Glomerular endothelial cell (primary cell): ENCODE measurements at places on chromosomes 4 and X. TPM values are rescaled to one million over a fixed set of nuclear protein-coding genes. Genes with fewer than 3 reads are reported as not detected.

The CPLX1 gene
- total RNA-seq, result 0.29 TPM in 1 of 2 replicates, not detected in the other

The UGT2B15 gene
- not detected in 2 replicates for total RNA-seq

The FAM13A gene
- total RNA-seq, result 4.0 and 7.5 TPM in 2 replicates

The PTTG2 gene
- not detected in 2 replicates for total RNA-seq

The CFAP99 gene
- total RNA-seq, result not detected in 2 replicates

The VGLL1 gene
- total RNA-seq, result not detected in 2 replicates

The PPEF1 gene
- total RNA-seq, result 0.19 TPM in 1 of 2 replicates, not detected in the other

The PHOX2B gene
- not detected in 2 replicates for total RNA-seq

The ADAMTS3 gene
- total RNA-seq, result 3.4 and 4.0 TPM in 2 replicates

The CT45A3 gene
- total RNA-seq, result not detected in 2 replicates
